ENCODE measurements at places on chromosomes 1 and 21.

- peak; percentile 53 for DNase-seq
Observed at GRCh38 chr1:161071886-161072371, 2.2 kb upstream of the ARHGAP30 start.

DNA sequence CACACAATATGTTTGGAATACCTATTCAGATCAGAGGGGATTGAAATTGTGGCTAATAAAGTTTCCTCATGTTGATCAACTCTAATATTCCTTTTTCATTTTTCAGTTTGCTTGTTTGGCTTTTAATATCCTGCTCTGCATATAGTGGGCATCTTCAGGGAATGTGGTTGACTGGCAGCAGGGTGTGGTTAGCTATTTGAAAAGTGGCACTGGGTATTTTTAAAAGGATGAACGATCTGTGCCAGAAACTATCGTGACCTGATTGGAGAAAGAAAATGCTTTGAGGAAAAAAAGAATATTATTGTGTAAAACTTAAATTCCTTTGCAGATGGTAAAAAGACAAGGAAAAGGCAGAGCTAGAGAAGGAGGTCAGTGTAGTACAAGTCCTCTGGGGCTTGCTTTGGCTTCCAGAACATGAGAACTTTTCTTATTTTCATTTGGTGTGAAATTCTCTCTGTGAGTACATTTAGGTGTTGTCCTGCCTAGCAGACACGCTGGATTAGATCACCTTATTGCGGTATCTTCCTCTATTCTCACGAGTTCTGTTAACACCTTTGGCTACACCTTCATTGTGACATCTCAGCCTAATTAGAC lies 329.7 kb upstream of the SNX7 start:
- no peak for DNase-seq

DNA sequence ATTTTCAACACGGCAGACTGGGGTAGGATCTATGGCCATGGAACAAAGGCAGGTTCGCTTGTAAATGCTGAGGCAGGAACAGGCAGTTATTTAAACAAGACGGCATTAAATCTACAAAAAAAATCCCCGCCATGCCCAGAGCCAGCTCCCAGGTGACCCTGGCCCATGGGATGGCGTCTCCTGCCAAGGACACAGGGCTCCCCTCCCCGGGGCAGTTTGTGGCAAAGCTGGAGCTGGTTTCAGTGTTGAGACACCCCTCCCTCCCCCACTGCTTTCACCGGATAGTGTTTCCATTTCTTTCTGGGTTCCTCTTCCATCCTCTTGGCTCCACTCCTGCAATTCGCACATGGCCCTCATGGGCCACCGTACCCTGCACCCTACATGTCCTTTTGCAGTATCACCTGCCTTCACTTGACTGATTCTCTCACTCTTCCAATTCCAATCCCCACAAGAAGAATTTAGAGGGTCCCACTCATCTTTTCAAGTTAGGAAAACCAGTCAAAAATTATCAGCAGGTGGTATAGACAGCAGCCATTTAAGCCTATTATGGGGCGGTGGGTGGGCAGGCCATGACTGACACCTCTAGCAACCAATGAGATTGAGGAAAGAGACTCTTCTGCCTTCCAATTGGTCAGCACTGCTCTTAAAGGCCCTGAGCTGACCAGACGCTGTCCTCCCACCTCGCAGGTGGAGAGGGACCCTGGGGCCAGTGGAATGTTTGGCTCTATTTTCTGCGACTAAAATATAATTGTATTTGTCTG lies 52.0 kb downstream of the OLIG1 start:
- no peak for DNase-seq

- DNase-seq: no peak
Observed at GRCh38 chr1:209207701-209208286, 375.7 kb upstream of the CAMK1G start.

DNA sequence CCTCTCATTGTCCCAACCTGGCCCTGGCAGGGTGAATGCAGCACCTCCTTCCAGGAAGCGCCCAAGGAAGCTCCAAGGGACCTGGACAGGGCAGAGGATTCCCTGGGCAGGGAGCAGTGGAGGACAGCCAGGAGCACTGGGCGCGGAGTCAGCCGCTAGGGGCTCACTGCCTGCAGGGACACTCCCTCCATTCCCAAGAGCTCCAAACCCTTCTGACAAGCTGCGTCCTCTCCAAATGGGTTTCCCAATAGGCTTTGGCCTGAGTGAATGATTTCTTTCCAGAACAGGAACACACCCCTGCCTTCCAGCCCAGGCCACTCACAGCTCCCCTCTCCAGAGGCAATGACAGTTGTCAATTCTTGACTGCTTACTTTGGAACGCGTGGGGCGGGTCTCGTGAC lies 128.5 kb upstream of the EDN2 start:
- DNase-seq: no peak

DNA sequence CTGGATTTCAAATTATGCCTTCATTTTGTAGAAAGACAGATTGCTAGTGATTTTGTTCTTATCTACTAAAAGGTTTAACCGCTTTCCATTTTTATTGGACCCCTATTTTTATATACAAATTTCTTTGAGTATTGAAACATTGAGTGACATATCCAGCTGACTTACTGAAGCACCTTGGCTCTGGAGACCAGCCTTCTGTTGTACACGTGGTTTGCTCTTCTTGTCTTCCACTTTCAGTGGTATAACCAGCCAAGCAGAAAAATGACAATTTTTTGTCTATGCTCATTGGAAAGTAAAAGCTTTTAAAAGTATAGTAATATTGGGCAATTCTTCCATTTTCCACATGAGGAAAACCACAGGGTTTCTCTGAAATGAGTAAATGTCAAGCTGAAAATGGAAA lies 4.4 kb downstream of the F13B start:
- no peak for DNase-seq

GRCh38 chr1:183600136-183600535 lies 9.9 kb upstream of the NCF2 start:
- no peak for DNase-seq

DNA sequence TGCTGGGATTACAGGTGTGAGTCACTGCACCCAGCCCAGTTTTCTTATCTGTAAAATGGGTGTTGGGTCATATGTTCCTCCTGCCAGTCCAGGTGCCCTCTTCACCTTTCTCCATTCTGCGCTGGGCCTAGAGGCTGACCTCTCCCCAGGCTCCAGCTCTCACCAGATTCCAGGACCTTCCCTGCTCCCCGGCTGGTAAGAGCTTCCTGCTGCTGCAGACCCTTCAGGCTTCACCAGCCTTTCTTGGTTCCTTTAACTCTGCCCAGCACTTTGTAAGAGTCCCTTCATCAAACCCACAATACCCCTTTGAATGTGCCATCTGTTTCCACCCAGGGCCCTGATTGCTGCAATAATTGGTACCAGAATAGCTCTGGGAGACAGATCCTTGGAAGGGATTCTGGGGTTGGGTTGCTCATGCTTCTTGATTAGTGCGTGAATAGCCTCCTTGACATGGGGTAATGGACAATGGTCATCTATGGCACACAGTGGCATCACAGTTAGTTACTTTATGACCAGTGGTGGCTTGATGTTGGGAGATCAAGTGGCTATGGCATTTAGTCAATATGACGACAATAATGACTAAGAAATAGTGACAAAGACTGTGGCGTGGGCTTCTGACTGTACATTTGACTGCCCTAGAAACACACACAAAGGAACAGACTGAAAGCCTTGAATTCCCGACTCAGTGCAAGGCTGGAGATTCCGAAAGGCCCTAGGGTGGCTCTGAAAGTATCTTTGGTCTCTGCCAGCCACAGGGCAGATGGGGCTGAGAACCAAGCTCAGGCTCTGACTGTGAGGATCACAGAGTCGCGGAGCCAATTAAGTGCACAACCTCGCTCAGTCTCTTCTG lies 67.3 kb downstream of the SLC9A1 start:
- no peak for DNase-seq

DNA sequence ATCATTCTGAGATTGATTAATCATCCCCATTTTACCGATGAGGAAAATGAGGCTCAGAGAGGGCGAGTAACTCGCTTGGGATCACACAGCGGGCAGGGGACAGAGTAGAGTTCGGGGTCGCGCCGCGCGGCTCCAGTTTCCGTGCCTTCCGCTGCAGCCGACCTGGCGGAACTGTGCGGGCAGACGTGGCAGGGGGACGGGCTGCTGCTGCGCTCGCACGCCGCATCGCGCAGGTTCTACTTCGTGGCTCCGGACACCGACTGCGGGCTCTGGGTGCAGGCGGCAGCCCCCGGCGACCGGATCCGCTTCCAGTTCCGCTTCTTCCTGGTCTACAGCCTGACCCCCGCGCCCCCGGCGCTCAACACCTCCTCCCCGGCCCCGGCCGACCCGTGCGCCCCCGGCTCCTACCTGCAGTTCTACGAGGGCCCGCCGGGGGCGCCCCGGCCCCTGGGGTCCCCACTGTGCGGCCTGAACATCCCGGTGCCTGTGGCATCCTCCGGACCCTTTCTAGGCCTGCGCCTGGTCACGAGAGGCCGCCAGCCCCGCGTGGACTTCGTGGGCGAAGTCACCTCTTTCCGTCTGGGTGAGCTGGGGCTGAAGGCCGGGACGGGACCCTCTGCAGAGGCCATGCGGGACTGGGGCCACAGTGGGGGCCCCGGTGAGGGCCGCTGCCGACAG lies 2.3 kb downstream of the LDLRAD2 start:
- DNase-seq: peak; percentile 20

- DNase-seq: no peak
Observed at GRCh38 chr1:27138368-27138767, 16.6 kb downstream of the SLC9A1 start.

DNA sequence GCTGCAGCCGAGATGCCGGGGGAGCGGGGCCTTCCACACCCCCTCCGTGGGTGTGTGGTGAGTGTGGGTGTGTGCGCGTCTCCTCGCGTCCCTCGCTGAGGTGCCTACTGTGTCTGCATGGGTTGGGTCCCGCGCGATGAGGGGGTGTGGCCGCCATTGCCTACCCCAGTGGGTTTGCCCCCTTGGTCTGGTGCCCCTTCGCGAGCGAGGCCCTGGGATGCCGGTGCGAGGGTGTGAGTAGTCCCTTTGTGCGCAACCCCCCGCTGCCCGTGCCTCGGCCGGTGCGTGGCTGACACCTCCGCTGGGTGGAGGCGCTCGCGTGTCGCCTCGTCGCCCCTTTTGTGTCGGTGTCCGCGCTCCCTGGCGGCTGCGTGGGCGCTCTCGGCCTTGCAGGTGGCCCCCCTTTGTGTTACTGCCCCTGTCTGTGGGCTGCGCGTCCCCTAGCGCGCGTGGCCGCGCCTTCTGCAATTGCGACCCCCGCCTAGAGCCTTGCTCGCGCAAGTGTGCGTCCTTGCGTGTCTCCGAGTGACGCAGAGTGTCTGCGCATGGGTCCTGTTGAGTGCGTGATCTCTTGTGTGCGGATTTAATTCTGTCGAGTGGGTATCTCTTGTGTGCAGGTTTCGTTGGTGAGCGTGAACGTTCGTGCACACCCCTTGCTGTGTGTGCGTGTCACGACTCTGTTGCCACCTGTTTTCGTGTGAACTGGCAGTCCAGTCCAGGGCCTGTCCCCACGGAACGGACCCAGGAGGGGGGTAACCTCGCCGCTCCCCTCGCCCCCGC lies 553 bp downstream of the TTC3 start:
- peak; percentile 92 for DNase-seq

- DNase-seq: no peak
Observed at GRCh38 chr1:109261578-109261977, 12.2 kb downstream of the CELSR2 start.

DNA sequence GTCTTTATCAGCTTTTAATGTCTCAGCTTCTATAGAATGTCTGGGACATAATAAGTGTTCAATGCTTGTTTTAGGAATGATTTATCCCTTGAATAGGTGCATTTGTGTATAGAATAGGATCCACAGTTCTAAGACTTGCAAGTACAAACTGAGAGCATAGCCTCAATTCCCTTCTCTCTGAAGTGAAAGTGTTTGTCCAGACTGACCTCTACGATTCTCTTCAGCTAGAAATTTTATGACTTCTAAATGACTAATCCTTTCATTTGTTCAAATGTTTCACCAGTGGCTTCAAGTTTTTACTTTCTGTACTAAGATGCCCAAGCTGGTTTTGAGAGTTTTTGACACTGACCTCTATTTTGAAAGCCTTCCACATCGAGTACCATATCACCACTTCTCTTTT lies 608.2 kb upstream of the ADGRL4 start:
- DNase-seq: no peak

DNA sequence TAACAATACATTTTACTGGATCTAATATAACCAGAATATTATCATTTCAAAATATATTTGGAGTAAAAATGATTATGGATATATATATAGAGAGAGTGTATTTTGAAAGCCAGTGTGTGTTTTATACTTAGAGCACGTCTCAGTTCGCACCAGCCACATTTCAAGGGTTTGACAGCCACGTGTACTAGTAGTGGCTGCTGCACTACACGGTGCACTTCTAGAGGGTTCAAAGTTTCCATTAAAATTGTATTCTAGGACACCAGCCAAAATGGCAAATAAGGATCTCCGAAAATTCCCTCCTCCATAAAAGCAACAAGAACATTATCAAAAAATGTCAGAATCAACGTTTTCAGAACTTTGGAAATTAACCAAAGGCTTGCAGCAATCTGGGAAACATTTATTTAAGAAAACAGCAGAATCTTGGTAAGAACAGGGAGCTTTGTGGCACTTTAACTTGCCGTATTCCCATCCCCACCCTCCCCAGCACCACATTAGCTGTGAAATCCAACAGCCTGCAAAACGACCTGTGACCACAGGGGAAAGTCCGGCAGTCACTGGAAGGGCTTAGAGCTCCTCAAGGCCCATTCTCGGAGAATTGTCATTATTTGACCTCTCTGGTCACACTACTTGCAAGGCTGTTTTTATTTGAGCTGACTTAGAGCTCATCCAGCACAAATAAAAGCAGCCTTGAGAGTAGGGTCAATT lies 33.5 kb upstream of the MRPS6 start:
- no peak for DNase-seq

- DNase-seq: no peak
Observed at GRCh38 chr1:94395231-94395630, 23.0 kb upstream of the ABCD3 start.

GRCh38 chr1:89347296-89347695 lies 16.6 kb upstream of the GBP6 start:
- no peak for DNase-seq

- DNase-seq: no peak
Observed at GRCh38 chr1:31752952-31753475, 11.1 kb downstream of the ADGRB2 start.

DNA sequence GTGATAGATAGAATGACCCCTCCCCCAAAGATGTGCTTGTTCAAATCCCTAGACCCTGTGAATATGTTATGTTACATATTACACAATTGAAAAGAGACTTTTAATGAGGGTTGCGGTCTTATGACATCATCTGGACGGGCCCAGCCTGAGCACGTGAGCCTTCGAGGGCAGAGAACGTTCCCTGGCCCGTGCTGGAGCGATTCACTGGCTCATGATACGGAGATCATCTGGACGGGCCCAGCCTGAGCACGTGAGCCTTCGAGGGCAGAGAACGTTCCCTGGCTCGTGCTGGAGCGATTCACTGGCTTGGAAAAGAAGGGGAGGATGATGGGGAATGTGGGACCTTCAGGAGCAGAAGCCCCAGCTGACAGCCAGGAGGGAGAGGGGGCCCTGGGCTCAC lies 34.4 kb upstream of the COL18A1 start:
- DNase-seq: no peak

DNA sequence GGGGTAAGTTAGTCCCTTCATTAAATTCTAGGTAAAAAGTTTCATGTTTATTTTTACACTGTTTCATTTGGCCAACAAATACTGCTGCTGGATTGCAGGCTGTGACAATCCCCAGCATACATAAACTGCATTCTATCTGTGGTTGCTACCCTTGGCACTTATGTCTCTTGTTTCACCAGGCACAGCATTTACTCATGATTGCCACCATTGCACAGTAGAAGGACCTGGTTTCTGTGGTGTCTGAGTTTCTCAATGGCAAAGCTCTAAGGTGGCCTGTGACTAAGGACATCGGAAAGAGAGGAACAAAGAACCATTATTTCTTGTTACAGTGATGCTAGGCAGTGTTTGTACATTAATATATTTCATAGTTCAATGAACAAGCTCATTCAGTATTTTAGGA lies 878.4 kb upstream of the NEGR1 start:
- no peak for DNase-seq

All from naive B cell (primary cell).